Daoy (cell line): ENCODE measurements at places on chromosomes 5 and 9. TPM values are rescaled to one million over a fixed set of nuclear protein-coding genes. Genes with fewer than 3 reads are reported as not detected.

GRCh38 chr9:129275626-129276247 is 97.7 kb upstream of the IER5L start:
- no peak for DNase-seq

DNA sequence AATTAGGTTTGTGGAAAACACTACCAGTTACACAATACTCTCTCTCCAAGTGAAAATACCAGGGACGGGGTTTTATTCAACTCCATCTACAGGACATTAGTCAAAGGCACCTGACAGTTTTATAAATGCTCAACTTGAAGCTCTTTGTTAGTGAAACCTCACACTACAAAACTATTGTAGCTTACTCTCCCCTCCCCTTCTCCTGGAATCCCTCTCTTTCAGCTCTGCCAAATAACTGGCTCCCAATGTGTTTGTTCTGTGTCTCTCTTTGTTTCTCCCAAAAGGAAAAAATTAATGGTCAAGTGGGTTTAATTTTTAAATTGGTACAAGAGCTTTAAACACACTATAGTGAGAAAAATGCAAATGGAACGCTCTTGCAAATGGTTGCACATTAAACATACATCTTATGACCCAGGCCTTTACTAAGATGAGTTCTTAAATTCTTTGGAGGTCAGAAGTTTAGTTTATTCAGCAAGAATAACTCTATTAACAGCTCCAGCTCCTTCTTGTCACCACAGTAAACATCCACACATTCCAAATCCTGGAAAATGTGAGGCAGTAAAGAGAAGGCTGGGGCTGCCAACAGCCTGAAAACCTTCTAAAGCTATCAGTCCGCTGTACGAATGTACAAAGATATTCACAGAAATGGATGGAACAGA is 48.4 kb downstream of the ZNF608 start:
- no peak for DNase-seq

- peak; percentile 63 for DNase-seq
These were observed at the start of gene IL7R for GRCh38 chr5:35856765-35857351. TSS of gene IL7R (plus strand) at chr5:35856891. CDS start at chr5:35856978, 87 bp downstream.

DNA sequence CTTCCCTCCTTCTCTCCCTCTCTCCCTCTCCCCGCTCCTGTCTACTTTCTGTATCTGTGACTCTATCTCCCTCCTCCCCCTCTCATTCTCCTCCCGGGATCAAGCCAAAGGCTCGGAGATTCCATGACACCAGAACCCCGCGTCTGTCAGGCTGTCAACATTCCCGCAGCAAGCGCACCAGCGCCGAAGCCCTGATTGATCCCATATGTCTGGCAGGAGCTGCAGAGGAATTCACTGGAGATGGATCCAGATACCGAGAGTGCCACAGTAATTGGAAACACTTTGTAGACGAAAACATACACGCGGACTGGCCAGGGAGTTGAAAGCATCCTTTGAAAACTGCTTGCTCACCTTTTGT is 300 bp upstream of the SVEP1 start:
- DNase-seq = peak; percentile 42

- no peak for DNase-seq
These were observed 22.4 kb downstream of the SLC36A3 start for GRCh38 chr5:151281001-151281639.

ANKRD20A1 gene
- total RNA-seq = 0.15 and 1.3 TPM in 2 replicates

DNA sequence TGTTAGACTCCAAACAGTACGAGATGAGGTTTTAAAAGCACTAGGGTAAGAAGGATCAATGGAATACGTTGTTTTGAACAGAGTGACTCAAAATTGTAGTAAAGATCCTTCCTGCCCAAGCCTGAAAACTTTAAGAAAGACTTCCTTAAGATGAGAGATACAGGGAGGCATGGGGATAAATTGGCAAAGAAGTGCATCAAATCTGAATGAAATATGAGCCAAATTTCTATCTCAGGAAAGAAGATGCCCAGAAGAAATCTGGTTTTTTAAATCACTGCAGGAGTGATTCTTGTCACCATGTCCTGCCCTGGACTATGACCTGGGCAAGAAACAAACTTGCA is 14.9 kb downstream of the FCN2 start:
- DNase-seq = no peak

GRCh38 chr9:35599763-35600604 is 5.1 kb upstream of the TESK1 start:
- no peak for DNase-seq

GRCh38 chr9:28810388-28811075 is 1237.3 kb upstream of the C9orf72 start:
- no peak for DNase-seq

KIF4B gene
- total RNA-seq = 0.17 TPM in 1 of 2 replicates, not detected in the other

DNA sequence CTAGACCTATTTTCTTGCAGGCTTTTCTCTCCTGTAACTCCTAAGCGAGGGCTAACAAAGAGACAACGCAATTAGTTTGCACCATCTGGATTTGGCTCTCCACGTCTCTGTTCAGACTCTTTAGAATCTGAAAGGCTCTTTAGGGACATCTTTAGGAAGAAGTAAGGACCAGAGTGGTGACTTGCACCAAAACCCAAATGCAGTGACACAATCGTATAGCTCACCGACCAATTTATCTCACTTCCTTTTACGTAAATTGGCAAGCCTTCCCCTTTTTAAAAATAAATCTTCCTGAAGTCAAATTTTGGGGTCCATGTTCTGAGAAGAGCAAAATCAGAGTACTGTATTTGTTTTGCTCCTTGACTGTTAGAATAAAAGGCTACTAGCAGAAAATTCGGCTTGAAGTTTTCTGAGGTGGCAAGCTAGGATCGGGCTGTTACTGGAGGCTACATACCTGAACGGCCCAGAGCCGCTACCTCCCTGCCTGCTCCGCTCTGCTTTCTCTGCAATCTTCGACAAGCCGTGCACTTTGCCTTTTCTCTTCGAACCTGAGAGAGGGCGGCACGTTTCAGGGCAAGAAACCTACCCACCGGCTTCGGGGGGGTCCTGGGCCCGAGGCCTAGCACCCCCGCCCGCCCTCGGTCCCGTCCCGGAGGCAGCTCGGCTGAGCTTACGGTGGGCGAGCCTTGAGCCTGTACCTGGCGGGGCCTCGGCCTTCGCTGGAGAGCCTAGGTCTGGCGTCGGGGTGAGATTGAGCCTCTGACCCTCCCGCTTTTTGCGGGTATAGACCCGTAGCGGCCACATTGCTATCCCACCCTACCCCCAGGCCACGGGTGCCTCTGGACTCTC is 537 bp downstream of the MEIKIN start:
- DNase-seq = no peak

DNA sequence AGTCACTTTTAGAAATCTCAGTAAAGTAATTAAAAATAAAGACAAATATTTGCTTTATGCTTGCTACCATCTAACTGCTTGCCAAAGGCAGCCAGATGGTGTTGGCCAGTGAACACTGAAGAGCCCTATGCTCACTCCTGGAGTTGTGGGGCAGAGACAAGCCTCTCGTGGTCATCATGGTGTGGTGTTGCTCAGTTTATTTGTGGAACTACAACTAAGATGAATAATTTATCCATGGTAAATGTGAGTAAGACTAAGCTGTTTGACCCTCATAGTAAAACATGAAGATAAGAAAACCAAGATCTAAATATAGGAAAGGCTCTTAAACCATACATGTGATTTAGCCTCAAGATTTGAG is 100.7 kb downstream of the PDE8B start:
- no peak for DNase-seq

GRCh38 chr9:102035929-102036328 is 297.5 kb upstream of the GRIN3A start:
- no peak for DNase-seq

DNA sequence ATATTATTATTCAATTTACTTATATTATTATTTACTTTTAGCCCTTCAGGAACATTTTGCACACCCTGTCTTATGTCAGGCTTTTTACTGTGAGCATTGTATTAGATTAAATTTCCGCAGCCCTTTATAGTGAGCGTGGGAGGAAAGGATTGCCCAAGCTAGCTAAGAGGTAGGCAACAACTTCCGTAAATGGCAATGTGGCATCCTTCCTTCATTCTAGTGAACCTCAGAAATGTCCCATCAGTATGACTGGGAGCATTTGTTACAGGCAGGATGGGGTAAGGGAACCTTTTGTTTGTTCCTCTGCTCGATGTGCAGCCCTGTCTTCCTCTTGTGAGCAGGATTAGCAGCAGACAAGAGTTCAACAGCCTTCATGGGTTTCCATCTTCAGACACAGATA is 6.2 kb upstream of the CD180 start:
- no peak for DNase-seq

RMRP gene
- total RNA-seq = 3,813 and 4,416 TPM in 2 replicates

GRCh38 chr9:93288891-93289883 is 105.2 kb downstream of the WNK2 start:
- peak; percentile 75 for DNase-seq

CBY3 gene
- total RNA-seq = not detected in 2 replicates

GRCh38 chr9:77872863-77873262 is 158.7 kb downstream of the GNAQ start:
- DNase-seq = no peak

GRCh38 chr5:32942225-32942989 is 231.3 kb downstream of the NPR3 start:
- no peak for DNase-seq

GRCh38 chr5:155087036-155087435 is 73.5 kb downstream of the KIF4B start:
- DNase-seq = peak; percentile 5

DNA sequence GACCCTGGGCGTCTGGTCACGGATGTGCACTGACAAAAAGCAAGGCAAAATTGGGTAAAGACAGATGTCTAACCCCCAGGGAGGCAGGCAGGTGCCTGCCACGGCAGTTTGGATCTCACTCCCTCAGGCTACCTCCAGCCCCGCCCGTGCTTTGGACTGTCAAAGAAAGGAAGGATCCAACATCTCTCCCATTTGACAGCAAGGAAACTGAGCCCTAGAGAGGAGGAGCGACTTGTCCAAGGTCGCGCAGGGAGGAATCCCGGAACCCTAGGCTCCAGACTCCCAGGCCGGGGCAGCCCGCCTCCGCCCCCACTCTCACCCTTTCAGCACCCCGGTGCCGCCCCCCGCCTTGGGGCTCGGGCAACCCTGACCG is 376 bp downstream of the GOLGA1 start:
- no peak for DNase-seq

DNA sequence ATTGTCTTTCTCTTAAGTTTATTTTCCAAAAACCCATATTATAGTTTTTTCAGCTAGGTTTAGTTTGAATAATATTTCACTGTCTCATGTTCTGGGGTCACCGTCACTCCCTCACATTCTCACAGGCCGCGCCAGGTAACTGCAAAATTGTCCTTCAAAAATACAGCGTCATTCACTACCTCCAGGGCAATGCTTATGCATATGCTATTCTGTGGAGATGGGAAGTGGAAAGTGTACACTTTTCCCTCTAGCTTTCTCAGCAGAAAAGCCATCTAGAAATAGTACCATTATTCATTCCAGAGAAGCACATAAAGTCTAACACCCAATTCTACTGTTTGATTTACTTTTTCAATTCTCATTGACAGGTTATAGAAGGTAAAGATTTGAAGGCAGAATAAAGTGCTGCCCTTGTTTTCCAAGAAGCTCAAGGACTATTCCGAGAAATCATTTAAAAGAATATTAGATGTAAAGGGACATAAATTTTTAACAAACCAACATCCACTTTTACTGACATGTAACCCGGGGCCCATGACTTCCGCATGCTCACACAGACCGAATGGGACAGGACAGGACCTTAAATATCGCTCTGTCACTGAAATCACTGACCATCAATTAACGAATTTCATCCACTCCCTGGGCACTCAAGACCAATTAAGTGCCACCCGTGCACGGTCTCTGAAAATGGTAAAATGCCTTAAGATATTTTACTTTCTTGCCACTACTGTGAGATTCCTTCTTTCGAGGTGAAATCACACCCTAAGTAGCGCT is 720 bp downstream of the NUDT12 start:
- DNase-seq = no peak

FBN2 gene
- 18.7 and 19.1 TPM in 2 replicates for total RNA-seq

PHYHD1 gene
- total RNA-seq = not detected in 2 replicates

- no peak for DNase-seq
These were observed 2.3 kb downstream of the RXFP3 start for GRCh38 chr5:33938507-33938796.

POLR1E gene
- total RNA-seq = 91.7 and 107 TPM in 2 replicates

GRCh38 chr9:94081435-94081834 is 2.8 kb upstream of the PTPDC1 start:
- DNase-seq = no peak

DNA sequence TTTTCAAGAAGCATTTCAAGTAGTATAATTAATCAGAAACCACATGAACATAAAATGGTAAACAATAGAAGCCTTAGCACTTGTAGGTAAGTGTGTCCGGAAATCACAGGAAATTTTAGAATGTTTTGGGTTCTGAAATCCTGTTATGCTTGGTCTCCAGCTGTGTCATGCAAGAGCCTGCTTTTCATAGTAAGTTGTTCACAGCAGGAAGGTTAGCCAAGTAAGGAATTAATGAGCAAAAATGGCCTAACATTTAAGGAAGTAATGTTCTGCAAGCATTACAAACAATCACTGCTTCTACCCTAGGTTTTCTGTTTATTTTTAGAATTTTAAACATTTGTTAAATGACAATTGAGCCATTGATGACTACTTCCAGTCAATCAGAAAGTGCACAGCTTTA is 669.5 kb downstream of the SLCO4C1 start:
- no peak for DNase-seq

PCDHB10 gene
- 0.40 and 0.71 TPM in 2 replicates for total RNA-seq

GRCh38 chr5:77709340-77709739 is 66.8 kb downstream of the TBCA start:
- DNase-seq = no peak

FABP6 gene
- total RNA-seq = 5.7 and 10.7 TPM in 2 replicates

SLCO6A1 gene
- total RNA-seq = 0.48 TPM in 1 of 2 replicates, not detected in the other
